Putamen (tissue), 1 donor: ENCODE measurements at places on chromosomes 1 and 21.

DNA sequence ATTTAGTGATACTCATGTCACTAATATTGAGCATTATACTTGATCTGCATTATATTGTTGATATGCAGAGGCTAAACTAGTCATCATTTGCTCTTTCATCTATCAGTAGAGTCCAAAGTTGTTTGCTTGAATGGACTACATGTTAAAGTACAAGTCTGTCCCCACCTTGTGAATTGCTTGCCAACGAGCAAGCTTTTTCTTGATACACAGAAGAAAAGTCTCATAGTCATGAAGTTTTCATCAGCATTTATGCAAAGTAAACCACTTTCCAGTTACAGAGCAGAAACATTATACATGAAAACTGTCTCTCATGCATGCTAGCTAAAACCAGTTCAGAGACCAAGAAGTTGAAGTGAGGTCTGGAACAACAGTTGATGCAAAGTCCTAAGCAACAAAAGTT lies 13.0 kb downstream of the SFPQ start:
- DNase-seq, result no peak

- DNase-seq, result no peak
Observed at GRCh38 chr1:997993-998744, 1.7 kb downstream of the HES4 start.

DNA sequence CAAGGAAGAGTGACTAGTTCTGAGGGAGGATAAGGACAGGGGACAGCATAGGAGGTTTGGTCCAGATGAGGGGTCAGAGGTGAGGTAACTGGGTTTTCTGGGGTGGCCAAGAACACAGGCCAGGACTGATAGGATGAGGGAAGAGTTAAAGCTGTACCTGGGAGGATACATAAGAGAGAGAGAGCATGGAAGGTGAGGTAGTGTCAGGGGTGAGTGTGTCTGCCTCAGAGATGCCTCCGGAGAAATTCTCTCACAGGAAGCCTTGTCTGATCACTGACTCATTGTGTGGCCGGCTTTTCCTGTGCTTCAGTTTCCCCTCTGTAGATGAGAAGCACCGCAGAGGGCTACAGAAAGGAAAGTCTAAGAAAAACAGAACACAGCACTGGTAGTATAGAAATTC lies 40.2 kb downstream of the FASLG start:
- DNase-seq, result no peak

GRCh38 chr1:200041337-200042118 lies 14.0 kb downstream of the NR5A2 start:
- DNase-seq, result no peak

DNA sequence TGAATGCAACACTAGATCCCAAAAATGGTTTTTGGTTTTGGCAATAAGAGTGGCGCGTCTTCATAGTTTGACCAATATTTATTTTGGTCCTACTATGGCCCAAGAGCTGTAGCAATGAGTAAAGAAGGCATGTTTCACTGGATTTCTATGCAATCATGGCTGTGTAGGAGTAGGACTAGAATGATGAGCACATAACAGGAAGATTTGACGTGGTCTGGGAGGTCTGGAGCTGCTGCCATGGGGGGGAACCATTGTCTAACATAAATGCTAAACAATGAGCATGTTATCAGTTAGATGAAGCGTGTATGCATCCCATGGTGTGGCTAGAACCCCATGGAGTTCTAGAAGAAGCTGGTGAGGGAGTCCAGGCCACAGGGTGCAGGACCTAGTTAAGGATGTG lies 38.3 kb downstream of the OLIG1 start:
- DNase-seq, result no peak

- no peak for DNase-seq
Observed at GRCh38 chr1:35537806-35538205, 19.4 kb downstream of the KIAA0319L start.

DNA sequence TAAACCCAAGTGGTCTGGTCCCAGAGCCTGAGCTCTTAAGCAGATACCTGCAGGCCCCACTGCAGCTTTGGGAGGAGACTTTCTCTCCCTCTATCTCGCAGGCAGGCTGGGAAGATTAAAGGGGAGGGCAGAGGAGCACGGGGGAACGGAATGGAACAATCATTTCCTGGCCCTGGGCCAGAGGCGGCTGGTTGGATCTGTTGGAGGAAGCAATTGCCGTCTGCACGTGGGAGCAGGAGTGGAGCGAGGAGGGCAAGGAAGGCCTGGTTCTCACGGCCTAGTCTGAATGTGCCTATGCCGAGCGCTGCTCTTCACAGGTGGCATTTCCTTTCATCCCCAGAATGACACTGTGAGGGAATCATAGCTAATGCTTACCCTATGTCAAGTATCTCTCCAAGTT lies 23.7 kb downstream of the NKAIN1 start:
- peak; percentile 50 for DNase-seq
